Muscle of back (tissue), 13 donors: ENCODE measurements at places on chromosomes 1 and 21. TPM values are rescaled to one million over a fixed set of nuclear protein-coding genes. Genes with fewer than 3 reads are reported as not detected.

DNA sequence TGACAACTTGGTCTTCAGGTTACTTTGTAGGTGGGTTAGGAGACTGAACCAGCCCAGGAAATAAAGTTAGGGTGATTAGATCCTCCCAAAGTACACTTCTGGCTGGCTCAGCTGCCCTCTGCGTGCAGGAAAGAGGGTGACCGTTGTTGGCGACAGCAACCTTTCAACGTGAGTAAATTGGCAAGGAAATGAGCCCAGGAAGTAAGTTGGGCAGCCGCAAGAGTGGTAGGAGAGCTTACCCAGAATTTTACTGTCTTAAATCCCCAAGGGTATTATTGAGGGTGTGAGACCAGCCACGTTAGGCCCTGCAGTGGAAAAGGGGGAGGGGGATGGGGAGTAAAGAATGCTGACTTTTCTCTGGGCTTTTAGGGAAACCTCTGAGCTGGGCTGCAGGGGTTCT is 1.6 kb downstream of the TENT5C start:
- DNase-seq = peak; percentile 33

DNA sequence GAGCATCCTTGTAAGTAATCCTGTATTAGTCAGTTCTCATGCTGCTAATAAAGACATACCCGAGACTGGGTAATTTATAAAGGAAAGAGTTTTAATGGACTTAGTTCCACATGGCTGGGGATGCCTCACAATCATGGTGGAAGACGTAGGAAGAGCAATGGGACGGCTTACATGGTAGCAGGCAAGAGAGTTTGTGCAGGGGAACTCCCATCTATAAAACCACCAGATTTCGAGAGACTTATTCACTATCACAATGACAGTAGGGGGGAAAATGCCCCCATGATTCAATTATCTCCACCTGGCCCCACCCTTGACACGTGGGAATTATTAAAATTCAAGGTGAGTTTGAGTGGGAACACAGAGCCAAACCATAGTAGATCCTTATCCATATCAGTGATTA is 124.7 kb downstream of the HIVEP3 start:
- DNase-seq = no peak

- no peak for DNase-seq
Measured at GRCh38 chr21:28644762-28645161, 347.9 kb downstream of the LTN1 start.

DNA sequence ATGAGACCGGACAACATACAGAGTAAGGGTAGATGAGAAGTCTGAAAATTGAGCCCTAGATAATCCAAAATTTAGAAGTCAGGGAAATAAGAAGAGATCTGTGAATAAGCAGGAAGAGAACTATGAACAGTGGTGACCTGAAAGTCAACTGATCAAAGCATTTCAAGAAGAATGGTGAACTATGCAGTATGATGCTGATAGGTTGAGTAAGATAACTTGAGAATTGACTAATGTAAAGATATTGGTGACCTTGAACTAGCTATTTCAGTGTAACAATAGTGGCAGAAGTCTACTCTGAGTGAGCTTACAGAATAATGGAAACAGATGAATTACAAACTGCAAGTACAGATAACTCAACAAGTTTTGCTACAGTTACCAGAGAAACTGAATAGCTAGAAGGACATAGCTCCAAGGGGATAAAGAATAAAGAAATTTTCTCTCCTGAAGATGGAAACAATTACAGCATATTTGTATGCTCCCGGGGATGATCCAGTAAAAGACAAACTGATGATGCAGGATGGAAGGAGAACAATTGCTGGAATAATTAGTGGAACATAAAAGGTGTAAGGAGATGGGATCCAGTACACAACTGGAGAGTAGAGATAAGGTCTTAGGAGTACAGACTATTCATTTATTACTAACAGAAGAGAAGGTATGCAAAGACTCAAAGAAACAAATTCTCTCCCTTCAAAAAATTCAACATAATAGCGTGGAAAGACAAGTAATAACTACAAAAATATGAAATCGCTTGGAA is 10.9 kb downstream of the NRDC start:
- DNase-seq = no peak

DNA sequence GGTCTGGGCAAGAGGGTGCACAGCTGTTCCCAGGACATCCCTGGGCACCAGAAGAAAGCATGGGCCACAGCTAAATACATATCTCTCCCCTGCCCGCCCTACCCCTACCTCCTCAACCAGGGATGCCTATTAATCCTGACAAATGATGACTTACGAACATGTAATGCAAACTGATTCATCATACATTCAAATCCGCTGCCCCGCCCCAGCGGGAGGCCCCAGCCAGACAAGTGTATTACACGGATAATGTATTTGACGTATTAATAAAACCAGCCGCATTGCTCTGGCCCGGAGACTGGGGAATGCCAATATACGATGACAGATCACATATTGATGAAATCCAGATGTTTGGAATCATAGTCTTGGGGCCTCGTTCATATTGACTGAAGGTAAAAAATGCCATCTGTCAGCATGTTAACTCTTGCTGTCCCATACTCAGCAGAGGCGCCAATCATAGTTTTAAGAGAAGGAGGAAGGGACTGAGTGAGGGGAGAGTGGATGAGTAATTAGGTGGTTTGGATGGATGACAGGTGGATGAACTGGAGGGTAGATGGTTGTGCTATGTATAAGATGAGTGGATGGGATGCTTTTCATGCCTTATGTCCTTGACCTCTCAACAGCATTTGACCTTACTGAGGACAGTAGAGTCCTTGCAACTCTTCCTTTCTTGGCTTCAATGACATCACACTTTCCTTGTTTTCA is 68.2 kb downstream of the TMEM53 start:
- no peak for DNase-seq

DNA sequence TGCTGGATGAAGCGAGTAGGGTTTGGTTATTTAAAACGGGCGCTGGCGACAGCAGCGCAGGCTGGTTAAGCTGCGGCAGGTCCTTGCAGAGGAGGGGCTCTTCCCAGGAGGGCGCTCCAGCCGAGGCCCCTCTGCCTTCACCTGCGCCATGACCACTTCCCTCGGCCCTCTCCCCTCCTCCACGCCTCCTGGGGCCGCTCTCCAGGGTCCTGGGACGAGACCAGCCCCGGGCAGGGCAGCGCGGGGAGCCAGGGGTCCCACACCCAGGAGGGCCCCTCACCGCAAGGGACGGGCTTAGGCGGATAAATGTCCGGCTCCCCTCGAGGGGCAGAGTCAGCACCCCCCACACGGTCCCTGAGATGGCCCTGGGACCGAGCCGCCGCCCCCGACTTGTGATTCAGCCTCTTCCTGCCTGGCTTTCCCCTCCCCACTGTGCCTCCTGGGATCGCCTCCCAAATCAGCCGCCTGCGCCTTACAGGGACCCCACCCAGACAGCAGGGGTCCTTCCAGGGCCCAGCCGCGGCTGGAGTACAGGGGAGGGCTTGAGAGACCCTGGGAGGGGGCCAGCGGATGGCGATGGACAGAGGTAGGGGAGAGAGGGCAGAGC is 380.7 kb downstream of the MATN1 start:
- no peak for DNase-seq

FMO2 gene
- polyA plus RNA-seq = 0.52 TPM

KCNJ9 gene
- polyA plus RNA-seq = 0.11 TPM

- no peak for DNase-seq
Measured at GRCh38 chr21:33101300-33101911, 31.5 kb downstream of the OLIG1 start.

DNA sequence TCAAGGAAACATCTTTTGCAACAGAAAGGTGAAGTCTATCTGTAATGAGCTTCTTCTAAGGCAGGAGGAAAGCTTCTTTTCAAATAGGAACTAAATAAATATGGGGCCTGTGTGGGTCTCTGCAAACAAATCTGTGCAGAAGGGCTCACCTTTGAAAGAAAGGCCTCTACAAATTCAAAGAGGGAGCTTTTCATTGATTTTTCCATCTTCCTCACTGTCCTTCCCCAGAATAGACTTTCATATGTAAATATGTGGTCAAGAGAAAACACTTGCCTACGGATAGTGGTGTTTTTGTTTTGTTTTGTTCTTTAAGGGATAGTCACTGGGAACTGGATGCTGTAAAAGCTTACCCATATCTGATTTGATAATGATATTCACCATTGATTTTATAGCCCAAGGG is 223.4 kb downstream of the DSCAM start:
- no peak for DNase-seq

SWT1 gene
- 7.9 TPM for polyA plus RNA-seq

FCN3 gene
- polyA plus RNA-seq = 0.61 TPM

DHDDS gene
- polyA plus RNA-seq = 20.7 TPM

GRCh38 chr1:157496121-157496526 is 56.2 kb downstream of the FCRL5 start:
- peak; percentile 27 for DNase-seq

C1orf226 gene
- 1.0 TPM for polyA plus RNA-seq

DNA sequence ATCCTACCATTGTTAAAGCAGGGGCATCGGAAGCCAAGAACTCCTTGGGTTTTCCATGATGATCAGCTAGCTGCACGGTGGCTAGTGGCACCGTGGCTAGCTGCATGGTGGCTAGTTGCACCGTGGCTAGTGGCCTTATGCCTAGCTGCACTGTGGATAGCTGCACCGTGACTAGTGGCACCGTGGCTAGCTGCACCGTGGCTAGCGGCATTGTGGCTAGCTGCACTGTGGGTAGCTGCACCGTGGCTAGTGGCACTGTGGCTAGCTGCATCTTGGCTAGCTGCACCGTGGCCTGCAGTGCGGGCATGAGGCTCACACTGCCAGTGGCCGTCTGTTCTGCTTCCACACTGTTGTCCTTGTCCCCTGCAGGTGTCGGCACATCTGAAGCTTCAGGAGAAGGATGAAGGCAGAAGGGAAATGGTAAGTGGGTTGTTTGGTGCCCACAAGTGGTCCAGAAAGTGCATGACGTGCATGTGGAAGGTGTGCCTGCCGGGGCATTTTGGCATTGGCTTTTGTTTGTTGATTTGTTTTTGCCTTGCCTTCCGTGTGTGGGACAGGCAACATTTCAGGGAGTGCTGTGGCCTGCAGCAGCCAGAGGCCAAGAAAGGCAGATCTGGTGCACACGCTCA is 38.6 kb downstream of the TFF3 start:
- DNase-seq = no peak

DNA sequence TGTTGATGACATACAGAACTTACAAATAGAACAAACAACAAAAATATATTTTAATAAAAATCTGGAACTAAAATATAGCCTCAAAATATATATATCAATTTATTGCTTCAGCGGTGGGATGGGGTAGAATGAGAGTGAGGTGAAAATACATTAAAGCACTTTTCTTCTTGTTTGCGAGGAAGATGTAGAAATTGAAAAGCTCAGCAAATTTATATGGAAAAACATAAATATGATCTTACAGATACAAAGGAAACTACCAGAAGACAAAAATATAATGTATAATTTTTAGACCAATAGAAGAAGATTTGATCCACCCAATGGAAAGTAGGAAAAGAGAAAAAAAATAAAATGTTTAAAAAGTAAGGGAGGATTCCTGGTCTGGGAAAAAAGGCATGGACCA is 372.2 kb downstream of the DISC1 start:
- DNase-seq = no peak

DNA sequence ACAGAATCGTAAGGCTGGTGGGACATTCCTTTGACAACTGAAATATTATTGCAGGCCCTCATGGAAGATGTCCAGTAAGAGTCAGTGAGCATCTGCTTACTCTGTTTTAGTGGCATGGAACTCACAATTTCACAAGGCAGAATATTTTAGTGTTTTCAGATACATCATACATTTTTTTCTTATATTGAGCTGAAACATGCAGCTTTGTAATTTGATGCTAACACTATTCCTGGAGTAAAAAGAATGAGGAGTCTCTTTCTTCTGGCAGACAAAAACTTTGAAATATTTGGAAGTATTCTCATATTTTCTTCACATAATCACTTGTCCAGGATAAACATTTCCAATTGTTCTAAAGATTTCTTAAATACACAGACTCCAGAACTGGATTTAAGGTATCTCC is 17.7 kb downstream of the CLDN17 start:
- DNase-seq = peak; percentile 44

LEPR gene
- polyA plus RNA-seq = 12.1 TPM

DNA sequence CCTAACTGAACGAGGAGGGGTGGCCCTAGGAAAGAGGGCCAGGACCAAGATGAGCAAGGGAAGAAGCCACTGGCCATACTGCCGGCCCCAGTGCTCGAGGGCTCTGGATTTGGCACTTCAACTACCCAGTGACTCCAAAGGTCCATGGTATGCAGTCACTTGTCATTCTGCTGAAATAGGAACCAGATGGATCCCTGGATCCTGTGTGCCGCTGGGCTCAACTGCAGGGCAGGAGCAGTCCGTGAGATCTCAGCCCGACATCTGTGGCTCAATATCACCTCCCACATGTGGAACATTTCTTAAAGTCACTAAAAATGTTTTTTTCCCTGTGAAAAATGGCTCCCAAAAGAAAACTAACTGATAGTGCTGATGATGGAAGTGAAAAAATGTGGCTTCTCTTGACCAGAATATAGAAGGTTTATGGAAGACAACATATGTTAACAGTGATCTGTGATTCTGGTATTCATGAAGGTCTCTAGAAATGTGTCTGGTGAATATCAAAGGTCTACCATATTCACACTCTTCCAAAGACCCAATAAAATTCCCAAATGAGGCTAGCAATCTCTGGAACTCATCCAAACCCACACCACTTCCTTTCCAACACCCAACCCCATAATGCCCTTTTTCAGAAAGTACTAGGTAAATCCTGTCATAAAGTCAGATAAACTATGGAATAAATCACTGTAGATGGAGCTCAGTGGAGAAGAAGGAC is 24.1 kb downstream of the PAFAH2 start:
- no peak for DNase-seq

GRCh38 chr1:155126556-155127104 is 1.0 kb upstream of the EFNA1 start:
- no peak for DNase-seq

DNA sequence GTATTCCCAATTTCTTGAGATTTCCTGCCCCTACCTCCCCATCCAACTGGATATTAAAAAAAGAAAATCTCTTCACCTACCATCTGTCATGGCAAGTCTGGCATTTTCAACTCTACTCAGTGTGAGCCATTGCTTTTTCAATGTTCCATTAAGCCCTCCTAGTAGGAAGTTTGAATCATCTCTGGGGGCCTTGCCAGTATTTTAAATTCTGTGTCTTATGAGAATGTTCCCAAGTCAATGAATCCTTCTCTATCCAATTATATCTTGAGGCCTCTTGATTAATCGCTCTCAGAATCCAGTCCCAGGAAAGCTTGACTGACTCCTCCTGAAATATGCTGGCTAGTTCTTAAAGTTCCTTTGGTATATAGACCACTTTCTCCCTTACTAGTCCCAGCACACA is 91.5 kb downstream of the NGF start:
- no peak for DNase-seq

CLEC20A gene
- 0.15 TPM for polyA plus RNA-seq

- no peak for DNase-seq
Measured at GRCh38 chr1:65064981-65065380, 83.0 kb upstream of the AK4 start.
